Stimulated activated CD4-positive, alpha-beta T cell treated with anti-CD3 and anti-CD28 coated beads, Interleukin-2, amount 100 ng/mL, for 24 hours (primary cell): ENCODE measurements at places on chromosomes 13 and 19.

GRCh38 chr19:53612762-53613526 is 18.9 kb upstream of the DPRX start:
- no peak for DNase-seq

DNA sequence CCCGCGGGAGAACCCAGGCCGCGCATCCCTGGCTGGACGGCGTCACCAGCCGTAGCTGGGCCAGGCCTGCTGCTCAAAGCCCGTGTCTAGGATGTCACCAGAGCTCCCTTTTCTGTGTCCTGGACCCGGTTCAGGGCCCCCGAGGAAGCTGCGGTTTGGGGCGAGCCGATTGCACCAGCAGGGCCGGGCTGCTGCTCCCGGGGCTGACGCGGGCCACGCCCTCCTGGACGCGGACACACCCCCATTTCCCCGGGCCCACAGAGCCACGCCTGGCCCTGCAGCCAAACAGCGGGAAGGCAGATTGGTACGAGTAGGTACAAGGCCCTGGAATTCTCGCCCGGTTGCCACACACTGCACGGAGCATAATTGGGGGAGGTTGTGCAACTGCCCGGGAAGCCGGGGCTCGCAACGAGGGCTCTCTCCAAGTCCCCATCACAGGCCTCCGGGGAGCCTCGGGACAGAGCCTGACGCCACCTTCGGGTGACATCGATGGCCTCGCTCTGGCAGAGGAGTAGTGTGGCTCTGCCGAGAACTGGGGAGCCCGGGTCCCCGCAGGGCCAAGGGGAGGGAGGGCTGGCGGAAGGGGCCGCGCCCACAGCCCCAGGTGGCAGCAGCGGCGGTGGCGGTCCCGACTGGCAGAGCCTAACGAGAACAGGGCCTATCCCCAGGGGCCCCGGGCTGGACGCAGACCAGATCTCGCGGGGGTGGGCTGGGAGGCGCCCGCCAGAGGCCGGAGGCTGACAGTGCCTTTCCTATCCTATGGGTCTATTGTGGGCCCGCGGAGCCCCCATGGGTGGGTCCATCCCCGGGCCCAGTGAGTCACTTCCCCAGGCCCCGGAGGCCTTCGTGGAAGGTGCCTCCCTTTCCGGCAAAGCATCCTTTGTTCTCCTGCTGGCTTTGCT is 23.5 kb downstream of the KCTD15 start:
- peak; percentile 67 for DNase-seq

DNA sequence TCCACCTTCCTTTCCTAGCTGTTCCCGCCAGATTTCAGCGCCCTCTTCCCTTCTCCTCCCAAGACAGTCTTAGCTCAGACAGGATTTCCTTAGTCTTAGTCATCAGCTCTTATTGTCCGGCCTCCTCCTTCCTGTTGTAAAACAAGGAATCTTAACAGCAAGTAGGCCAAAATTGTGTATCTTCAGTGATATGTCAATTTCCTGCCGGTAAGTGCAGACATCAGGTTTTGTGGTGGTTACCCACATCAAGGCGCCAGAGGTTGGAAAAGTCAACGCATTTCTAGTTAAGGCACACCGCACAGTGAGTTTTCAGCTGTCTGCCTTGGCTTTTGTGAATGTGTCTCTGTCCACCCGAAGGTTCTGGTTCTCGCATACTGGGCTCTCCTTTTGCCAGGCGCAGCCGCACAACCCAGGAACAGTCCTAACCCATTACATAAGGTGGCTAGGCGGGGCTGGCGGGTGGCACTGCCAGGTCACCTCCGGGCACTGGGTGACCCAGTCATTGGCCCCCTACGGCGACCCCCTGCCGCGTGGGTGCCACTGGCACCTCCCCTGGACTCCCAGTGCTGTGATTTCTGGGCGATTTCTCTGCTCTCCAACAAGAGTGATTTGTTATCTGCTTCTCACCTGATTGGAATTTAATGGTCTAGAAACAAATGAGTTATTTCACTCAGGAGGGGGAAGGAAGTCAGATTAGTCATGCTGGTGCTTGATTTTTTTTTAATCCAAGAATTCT is 12.9 kb downstream of the COL4A2 start:
- no peak for DNase-seq

- DNase-seq = no peak
Measured at GRCh38 chr19:11061952-11062351, 27.3 kb upstream of the LDLR start.

- peak; percentile 94 for DNase-seq
Measured at GRCh38 chr19:46704379-46705076, 12.4 kb downstream of the PRKD2 start.

GRCh38 chr13:20127562-20128458 is 33.0 kb downstream of the GJA3 start:
- DNase-seq = peak; percentile 32

- peak; percentile 50 for DNase-seq
Measured at GRCh38 chr19:11405846-11406643, 13.1 kb downstream of the RGL3 start.

GRCh38 chr19:34932494-34932893 is 5.8 kb downstream of the ZNF30 start:
- DNase-seq = no peak

DNA sequence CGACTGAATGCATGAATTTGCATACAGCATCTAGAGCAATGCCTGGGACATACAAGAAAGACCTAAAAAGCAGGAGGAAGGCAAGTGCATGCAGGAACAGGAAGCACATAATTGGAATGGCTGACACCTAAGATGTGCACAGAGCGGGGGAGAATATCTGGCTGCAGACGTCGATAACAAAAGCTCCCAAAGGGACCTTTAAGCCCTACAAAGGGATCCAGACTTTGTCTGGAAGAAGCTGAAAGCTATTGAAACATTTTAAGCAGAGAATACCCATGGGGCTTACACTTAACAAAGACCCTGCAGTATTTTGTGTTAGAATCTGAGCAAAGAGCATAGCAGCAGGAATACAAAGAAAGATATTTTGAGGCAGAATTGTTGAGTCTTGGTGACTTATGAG is 107.4 kb upstream of the CLDN10 start:
- no peak for DNase-seq

- no peak for DNase-seq
Measured at GRCh38 chr19:40312533-40312932, 27.4 kb upstream of the AKT2 start.

GRCh38 chr13:113058988-113059850 is 46.4 kb upstream of the F7 start:
- no peak for DNase-seq

DNA sequence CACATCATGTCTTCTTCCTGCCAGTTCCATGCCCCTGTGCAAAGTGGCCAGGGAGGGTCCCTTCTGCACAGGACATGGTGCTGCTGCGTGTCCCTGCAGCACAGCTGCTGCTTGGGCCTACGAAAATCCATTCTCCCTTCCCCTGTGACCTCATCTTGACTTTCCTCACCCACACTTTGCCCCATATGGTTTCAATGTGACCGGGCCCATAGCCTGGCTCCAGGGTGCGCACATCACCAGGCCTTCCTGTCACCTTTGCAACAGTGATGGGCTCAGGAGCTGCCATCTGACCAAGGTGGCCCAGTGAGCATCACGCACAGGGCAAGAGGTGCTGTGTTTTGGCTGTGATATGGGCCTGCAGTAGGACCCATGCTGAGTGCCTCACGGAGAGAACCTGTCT is 10.8 kb downstream of the PPP1R12C start:
- DNase-seq = no peak

DNA sequence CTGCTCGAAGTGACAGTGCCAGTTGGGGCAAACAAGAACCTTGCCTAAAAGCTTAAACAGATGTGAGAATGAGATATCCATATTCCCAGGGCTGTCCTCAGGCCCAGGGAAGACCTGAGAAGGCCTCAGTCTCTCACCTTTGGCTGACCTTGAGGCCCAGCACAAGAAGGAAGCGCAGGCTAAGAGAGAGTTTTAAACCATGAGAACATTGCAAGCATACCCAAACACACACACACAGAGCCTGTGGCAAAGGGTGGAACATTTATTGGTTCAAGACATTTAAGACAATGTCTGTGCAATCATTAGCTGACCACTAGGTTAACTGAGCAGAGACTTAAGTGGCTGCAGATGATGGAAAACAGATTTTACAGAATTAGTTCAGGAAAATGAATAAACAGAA is 248.2 kb downstream of the NBEA start:
- DNase-seq = no peak

DNA sequence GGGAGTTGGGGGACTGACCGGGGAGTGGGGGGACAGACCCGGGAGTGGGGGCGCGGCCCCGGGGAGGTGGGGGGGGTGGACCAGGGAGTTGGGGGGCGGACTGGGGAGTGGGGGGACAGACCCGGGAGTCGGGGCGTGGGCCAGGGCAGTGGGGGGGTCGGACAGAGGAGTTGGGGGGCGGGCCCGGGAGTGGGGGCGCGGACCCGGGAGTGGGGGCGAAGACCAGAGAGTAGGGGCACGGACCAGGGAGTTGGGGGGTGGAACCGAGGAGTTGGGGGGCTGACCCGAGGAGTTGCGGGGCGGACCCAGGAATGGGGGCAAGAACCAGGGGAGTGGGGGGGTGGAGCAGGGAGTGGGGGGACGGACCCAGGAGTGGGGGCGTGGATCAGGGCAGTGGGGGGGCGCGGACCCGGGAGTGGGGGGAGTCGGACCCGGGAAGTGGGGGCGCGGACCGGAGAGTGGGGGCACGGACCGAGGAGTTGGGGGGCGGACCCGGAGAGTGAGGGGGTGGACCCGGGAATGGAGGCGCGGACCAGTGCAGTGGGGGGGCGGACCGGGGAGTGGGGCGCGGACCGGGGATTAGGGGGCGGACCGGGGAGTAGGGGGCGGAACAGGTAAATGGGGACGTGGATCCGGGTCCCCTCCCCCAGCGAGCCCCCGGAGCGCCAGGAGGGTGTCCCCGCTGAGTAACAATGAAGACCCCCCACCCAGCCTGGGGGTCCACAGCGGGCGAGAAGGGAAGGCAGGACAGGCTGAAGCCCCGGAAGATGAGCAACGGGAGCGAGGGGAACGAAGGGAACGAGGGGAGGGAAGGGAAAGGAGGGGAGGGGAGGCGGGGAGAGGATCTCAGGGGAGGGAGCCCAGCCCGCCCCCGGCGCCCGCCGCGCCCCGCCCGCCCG is 589 bp downstream of the R3HDM4 start:
- peak; percentile 44 for DNase-seq

GRCh38 chr13:51321836-51322235 is 17.7 kb upstream of the SERPINE3 start:
- DNase-seq = no peak

GRCh38 chr19:11495481-11495880 is 10.2 kb downstream of the ZNF653 start:
- DNase-seq = no peak

- no peak for DNase-seq
Measured at GRCh38 chr13:51920786-51921185, 59.0 kb downstream of the CCDC70 start.

GRCh38 chr13:42653679-42654078 is 79.7 kb downstream of the TNFSF11 start:
- DNase-seq = no peak

DNA sequence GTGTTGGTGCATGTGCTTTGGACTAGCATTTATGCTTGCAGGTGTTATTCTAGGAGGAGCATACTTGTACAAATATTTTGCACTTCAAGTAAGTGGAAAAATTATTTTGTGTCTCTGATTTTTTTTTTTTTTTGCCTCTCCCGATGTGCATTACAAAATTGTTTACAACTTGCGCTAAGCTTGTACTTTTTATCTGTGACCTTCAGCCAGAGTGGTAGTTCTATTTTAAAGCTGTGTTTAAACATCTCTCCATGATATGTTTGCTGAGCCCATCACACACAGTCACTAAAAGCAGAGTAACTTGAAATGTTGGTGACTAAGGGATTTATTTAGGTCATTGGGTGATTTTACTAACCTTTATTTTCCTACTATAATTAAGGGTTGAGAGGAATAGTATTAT is 20.8 kb downstream of the ITM2B start:
- DNase-seq = no peak

DNA sequence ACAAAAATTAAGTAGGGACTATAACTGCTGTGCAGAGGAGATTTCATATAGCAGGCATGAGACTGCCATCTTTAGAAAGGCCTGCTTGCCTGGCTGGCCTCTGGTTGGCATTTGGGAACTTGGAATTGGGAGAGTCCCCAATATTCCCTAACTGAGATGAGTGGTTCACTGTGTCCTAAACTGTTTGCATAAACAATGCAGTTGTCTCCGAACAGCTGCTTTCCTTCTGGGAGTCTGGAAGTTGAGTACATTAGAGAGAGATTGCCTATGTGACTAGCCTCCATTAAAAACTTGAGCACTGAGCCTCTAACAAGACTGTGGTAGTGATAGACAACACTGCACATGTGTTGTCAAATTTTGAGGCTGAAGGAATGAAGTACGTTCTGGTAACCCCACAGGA is 47.4 kb downstream of the STOML3 start:
- DNase-seq = no peak
